ENCODE measurements at places on chromosomes 5 and 9. TPM values are rescaled to one million over a fixed set of nuclear protein-coding genes. Genes with fewer than 3 reads are reported as not detected.

DNA sequence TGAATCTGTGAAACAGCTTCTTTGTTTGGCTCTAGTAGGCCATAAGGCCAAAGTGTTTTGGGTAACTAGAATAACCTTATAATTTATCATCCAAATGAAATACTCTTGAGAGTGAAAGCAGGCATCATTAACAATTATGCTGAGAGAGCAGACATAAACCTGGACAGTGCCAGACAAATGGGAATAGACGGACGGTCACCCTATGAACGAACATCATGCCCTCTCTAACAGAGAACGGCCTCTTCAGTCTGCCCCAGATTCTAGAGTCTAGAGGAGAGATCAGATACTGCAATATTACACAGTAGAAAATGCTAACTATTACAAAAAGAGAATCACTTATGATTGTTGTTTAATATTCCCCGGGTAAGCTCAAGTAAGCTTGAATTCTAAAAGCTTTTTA, 68.5 kb downstream of the APBA1 start:
- no peak for DNase-seq

DNA sequence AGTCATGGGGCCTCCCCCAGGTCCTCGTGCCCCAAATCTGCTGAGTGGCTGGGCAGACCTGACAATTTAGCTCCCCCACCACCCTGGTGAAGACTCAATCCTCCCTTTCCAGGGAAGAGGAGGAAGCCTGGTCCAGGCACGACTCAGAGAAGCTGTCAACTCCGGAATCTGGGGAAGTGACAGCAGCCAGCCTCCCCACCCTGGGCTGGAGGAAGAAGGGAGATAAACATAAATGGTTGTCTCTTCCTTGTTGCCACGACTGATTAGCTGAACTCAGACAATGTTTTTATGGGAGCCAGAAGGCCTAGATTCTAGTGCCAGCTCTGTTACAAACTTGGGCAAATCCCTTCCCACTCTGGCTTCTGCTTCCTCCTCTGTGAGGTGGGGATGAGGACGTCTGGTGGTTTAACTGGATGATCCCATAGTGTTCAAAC, 15.4 kb downstream of the CCDC69 start:
- peak; percentile 40 for DNase-seq

DNA sequence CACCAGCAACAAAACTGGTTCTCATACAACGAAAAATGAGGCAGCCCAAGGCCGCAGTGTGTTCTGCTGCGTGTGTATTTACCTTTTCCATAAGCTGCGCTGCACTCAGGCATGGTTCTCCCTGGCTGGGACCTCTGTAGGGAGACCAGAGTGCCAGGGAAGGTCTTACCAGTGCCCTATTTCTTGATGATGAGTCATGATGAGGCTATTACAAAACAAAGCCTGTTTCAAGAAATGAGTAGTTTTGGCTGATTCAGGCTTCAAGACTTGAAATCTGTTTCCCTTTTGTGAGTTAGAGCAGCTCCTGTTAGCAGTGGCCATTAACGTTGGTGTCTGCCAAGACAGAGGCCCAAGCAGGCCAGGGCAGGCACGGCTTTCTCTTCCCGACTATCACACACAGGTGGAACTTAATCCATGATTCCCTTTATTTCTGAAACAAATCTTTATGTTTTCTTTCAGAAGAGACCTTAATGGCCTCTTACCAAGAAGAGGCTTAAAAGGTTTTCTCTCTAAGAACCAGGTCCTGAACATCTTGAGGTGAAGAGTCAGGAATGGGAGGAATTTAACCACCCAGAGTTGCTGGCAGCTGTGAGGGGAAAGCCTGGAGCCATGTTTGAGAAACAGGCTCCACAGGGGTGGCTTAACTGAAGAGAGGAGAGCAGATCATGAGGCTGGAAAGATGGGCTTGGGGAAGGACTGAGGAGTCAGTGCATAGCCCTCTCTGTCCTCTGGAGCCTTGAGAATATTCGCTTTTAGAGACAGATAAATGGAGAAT, 41.4 kb upstream of the TIFAB start:
- no peak for DNase-seq

DNA sequence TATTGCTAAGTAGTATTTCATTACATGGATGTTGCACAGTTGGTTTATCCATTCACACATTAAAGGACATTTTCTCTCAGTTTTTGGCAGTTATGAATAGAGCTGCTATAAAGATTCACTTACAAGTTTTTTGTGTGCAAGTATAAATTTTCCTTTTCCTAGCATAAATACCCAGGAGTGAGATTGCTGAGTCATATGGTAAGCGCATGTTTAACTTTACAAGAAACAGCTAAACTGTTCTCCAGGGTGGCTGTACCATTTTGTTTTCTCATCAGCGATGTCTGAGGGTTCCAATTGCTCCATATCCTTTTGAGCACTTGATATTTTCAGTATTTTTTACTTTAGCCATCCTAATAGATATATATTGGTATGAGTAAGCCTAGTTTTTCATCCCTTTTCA, 16.4 kb upstream of the ABCA1 start:
- DNase-seq = no peak

Gene NIPAL4
- not detected for total RNA-seq
